ENCODE measurements at places on chromosomes 7 and 10.

DNA sequence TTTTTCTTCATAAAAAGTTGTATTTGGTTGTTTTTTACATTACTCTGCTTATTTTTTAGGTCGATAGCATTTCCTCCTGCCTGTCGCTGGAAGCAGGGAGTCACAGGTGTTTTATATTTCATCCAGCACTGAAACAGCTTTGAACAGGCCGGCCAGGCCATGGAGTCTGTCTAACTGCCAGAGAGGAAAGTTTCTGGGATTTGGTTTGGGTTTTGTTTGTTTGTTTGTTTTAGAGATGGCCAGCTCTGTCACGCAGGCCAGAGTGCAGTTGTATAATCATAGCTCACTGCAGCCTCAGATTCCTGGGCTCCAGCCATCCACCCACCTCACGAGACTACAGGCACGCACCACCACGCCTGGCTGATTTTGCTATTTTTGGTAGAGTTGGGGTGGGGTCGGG, 23.4 kb downstream of the PROSER2 start:
- DNase-seq, result no peak

DNA sequence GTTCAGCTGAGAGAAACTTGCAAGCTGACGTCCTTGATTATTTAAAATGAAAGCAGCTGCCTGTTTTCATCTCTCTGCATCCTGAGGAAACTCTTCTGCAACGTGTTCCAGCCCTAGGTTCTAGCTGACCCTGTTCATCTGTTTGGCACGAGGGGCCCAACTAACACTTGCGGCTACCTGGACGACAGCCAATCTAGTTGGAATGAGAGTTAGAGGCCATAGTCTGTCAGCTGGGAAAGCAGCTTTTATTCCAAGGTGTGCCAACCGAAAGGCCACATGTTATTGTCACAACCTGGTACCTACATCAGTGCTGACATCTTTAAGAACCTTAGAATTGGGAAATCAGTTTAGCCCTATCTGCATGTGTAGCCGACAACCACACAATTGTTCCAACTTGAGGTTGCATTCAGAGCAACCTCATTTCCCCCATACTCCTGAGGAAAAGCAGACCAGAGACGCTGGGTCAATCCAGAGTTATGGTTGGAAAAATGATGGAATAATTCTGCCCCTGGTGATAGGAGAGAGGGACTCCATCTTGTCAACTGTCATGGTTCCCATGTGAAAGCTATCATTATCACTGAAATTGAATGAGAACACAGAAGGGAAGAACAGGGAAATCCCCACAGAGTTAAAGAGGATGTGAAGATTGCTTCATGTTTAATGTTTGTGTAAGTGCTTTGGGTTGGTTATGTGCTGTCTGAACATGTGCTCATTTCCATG, 121.6 kb downstream of the EGFR start:
- DNase-seq, result no peak

GRCh38 chr10:122164023-122164601, 107.0 kb upstream of the BTBD16 start:
- no peak for DNase-seq

DNA sequence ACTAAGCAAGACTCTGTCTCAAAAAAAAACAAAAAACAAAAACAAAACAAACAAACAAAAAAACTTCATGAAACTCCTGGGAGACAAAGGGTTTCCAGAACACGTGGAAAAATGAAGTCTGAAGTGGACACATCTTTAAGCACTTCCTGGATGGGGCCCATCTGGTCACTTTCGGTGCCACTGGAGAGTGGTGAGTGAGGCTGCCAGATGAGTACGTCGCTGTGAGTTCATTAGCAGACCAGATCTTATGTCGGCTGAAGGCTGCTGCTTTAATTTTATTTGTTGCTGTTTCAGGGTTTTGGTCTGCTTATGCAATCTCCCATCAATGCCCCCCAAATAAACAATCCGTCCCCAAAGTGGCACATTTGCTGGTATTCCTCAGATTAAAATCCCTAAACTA, 64.4 kb downstream of the NPTX2 start:
- no peak for DNase-seq

GRCh38 chr10:11478807-11479206, 132.6 kb downstream of the USP6NL start:
- no peak for DNase-seq

GRCh38 chr7:33873981-33874750, 31.2 kb upstream of the BMPER start:
- DNase-seq, result no peak

DNA sequence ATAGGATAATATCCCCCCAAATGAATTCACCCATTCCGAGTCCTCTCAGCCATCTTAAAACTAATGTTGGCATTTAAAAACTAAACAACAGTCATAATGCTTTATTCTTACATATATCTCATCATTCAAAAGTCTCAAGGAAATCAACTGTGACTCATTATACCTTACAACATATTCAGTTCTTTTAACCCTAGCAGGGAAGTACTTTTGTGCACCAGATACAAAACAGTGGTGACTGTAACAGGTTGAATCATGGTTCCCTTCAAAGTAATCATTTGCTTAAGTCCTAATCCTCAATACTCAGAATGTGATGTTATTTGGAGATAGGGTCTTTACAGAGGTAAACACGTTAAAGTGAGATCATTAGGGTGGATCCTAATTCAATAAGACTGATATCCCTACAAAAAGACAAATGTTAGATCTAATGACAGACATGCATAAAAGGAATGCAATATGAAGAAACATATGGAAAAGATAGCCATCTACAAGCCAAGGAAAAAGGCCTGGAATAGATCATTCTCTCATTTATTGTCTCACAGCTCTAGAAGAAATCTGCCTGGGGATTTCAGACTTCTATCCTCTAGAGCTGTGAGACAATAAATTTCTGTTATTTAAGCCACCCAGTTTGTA, 42.3 kb downstream of the RELN start:
- DNase-seq, result no peak

GRCh38 chr7:81173766-81174281, 255.0 kb upstream of the SEMA3C start:
- DNase-seq, result no peak

GRCh38 chr7:73987298-73987697, 40.7 kb upstream of the ELN start:
- DNase-seq, result no peak

GRCh38 chr7:110827287-110827855, 263.6 kb upstream of the LRRN3 start:
- no peak for DNase-seq

DNA sequence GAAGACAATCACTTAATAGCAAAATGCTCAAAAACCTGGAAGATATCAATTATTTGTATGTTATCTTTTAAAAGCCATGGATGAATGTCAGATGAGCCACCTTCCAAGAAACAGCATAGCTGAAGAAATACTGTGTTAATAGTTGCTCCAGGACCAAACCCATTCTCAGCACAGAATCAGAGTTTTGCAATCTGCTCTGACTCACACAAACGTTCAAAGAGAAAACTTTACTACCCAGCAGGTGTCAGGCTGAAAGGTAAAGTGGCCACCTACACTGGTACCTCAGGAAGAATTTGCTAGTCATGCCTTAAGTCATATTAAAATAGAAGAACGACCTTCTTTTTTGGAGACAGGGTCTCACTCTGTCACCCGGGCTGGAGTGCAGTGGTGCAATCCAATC, 526.5 kb downstream of the PARD3 start:
- no peak for DNase-seq

DNA sequence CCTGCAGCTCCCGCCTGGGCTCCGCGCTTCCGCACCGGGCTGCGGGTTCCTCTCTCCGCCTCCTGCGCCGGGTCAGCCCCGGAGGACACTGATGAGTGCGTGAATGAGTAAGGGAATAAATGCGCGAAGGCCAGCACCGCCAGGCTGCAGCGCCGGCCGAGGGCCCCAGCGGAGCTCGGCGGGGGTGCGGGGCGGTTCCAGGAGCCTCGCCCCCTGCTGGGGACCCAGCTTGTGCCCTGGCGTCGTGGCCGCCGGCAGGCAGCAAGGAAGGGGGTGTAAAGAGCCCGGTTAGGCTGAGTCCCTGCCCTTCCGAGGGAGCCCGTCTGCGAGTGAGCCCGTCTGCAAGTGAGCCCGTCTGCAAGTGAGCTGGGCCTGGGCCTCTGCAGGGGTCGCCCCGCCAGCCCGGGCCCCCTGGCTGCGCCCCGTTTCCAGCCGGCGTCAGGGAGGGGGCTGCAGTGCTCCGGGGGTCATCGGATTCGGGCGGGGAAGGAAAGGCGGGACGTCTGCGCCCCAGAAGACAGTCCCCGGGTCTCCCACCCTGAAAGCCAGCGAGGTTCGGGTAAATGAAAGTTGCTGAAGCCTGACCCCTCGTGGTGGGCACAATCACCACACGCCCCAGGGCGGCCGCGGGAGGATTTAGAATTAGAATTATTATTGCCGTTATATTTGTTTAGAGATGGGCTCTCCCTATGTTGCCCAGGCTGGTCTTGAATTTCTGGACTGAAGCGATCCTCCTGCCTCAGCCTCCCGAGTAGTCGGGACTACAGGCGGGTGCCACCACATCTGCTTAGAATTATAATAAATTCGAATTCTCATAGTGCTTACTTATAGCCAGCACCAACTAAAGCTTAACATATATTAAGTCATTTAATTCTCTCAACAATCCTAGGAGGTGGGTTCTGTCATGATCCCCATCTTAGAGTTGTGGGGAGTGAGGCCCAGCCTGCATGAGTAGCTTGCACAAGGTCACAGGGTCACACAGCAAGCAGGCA, 8.6 kb upstream of the CRYGN start:
- DNase-seq, result peak; percentile 71

GRCh38 chr10:132070724-132071123, 5.0 kb downstream of the JAKMIP3 start:
- no peak for DNase-seq

GRCh38 chr7:95798401-95798930, 26.1 kb downstream of the DYNC1I1 start:
- DNase-seq, result no peak

- DNase-seq, result no peak
Observed at GRCh38 chr7:13107291-13107690, 419.9 kb downstream of the ARL4A start.

DNA sequence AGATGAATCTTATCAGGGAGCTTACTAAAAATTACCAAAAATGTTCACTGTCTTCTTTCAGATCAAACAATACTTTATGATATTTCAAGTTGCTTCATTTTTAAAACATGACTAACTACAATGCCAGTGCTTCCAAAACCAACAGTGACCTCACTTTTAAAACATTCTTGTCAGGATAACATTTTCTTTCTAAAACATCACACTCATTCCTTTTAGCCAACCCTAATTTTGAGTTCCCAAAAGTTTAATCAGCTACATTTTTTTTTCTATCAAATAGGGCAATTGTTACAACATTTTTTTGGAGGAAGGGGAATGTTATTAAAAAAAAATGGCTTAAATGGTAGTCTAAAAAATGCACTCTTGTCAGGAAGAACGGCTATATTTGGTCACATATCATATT, 37.3 kb downstream of the RTKN2 start:
- no peak for DNase-seq

DNA sequence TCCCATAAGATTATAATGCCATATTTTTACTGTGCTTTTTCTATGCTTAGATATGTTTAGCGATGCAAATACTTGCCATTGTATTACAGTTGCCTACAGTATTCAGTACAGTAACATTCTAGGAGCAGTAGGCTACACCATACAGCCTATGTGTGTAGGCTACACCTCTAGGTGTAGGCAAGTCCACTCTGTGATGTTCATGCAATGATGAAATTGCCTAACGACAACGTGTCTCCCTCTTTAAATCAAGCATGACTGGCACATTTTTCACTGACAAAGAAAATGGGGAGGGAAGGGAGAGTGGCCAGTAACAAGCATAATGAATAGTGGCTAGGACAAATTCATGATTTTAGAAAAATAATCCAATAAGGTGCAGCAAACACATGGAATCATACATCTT, 1.7 kb downstream of the NCAPG2 start:
- no peak for DNase-seq

DNA sequence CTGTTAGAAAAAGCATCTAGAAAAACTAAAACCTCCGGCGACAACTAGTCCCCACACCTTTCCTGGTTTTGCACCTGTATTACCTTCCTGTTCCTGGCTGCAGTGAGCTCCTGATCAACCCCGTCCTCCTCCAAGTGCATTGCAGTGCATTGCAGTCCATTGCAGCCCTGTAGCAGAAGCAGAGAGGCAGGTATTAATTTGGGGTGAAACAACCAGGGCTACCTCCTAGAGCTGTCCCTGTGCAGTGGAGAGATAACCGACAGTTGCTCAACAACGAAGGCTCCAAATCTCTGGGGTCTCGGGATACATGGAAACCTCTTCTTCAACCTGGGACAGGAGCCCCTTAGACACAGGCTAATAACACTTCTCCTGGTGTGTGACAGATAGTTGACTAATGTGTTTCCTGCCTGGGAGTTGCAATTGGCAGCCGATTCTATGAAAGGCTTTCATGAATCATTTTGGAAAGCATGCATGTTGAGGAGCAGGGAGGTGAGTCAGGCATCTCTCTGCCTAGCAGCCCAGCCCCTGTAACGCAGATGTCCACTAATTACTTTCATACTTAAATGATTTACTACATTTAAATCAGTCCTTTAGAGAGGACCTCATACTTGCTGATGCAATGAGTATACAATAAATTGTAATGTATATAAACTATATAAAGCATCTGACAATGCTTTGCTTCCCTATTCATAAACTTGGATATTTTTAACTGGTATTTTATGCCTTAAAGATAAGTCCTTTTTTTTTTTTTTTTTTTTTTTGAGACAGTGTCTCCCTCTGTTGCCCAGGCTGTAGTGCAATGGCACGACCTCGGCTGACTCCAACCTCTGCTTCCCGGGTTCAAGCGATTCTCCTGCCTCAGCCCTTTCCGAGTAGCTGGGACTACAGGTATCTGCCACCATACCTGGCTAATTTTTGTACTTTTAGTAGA, 59.0 kb downstream of the PRR15 start:
- no peak for DNase-seq

DNA sequence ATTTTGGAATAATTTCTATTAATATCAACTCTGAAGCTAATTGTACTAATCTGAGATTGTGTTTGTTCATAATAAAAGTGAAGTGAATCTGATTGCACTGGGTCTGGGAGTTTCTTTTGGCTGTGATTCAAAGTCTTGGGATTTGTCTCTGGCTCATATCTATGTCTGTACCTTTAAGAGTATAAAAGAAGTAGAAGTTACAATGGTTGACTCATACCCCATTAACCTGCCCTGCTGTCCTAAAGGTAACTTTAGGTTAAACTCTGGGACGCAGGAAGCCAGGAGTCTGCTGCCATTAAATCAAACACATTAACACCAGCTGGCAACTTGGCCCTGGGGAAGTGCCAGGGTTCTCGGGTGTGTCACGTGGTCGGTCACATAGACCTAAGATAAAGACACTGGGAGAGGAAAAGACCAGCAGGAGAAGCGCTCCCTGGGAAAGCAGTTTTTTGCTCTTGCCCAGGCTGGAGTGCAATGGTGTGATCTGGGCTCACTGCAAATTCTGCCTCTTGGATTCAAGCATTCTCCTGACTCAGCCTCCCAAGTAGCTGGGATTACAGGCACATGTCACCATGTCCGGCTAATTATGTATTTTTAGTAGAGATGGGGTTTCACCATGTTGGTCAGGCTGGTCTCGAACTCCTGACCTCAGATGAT, 17.8 kb downstream of the SCD start:
- DNase-seq, result no peak
